Transverse colon (tissue), 4 donors: ENCODE measurements at places on chromosomes 12 and 14. TPM values are rescaled to one million over a fixed set of nuclear protein-coding genes. Genes with fewer than 3 reads are reported as not detected.
A peak's percentile ranks its signal among the peaks of the same experiment; 100 is the strongest.

GRCh38 chr12:113299619-113300237, 35.2 kb downstream of the SLC8B1 start:
- no peaks in the 10 kb centered on the region for H3K27me3 ChIP-seq
- H3K36me3 ChIP-seq, result no peaks in the 10 kb centered on the region
- DNase-seq, result peak; percentile 30
- H3K4me3 ChIP-seq, result no peak overlapping the region
- peak overlapping the region; percentile 45 for H3K27ac ChIP-seq
- H3K4me1 ChIP-seq, result no peaks in the 10 kb centered on the region

- H3K4me3 ChIP-seq, result no peak overlapping the region
- no peak overlapping the region for H3K27ac ChIP-seq
- no peaks in the 10 kb centered on the region for H3K4me1 ChIP-seq
- H3K27me3 ChIP-seq, result no peaks in the 10 kb centered on the region
- DNase-seq, result no peak
- no peaks in the 10 kb centered on the region for H3K36me3 ChIP-seq
Measured at GRCh38 chr12:17235996-17236395, 630.0 kb upstream of the LMO3 start.

DNA sequence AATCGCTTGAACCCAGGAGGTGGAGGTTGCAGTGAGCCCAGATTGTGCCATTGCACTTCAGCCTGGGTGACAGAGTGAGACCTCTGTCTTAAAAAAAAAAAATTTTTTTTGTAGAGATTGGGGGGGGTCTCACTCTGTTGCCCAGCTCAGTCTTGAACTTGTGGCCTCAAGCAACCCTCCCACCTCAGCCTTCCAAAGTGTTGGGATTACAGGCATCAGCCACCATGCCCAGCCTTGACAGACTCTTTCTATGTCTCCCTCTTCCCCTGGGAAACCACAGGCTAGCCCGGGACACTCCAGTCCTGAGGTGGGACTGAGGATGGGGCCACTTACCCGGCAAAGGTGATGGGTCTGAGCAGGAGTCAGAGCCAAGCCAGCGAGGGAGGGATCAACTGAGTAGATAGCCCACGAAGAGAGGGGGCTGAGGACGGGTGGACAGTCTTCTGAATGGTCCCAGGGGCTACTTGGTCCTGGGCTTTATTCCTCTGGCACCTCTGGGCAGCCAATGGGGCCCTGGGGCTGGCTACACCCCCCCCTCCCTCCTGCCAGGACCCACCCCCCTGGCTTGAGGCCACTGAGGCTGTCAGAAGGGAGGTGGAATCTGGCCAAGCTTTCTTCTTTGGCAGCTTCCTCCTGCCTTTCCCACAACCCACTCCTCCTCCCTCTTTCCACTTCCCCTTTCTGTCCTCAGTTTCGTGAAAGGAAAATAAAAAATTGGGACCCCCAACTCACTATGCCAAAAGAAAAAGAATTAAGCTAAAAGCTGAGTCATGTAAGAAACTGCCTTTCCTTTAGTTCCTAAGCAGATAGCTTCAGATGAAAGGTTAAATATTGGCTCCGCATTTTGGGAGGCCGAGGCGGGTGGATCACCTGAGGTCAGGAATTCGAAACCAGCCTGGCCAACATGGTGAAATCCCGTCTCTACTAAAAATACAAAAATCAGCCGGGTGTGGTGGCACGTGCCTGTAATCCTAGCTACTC, at the start of gene SDS:
Gene SDS (minus strand): TSS at position 453 of the 981 bp plus-strand sequence. CDS start 4,179 bp downstream, outside the sequence.
- no peak within 1 kb of the TSS for H3K27ac ChIP-seq
- no peaks in the 10 kb centered on the region for H3K36me3 ChIP-seq
- peak; percentile 45 for DNase-seq
- H3K27me3 ChIP-seq, result peaks cover 5% of the 10 kb centered on the region

GRCh38 chr14:84298663-84299195, 1231.2 kb upstream of the FLRT2 start:
- no peak for DNase-seq
- H3K36me3 ChIP-seq, result no peaks in the 10 kb centered on the region
- no peak overlapping the region for H3K27ac ChIP-seq
- no peaks in the 10 kb centered on the region for H3K4me1 ChIP-seq
- H3K4me3 ChIP-seq, result no peak overlapping the region

Gene DCAF4
- total RNA-seq, result 28.7 TPM

GRCh38 chr12:45973526-45973925, 16.8 kb downstream of the SCAF11 start:
- no peaks in the 10 kb centered on the region for H3K27me3 ChIP-seq
- no peak for DNase-seq
- H3K27ac ChIP-seq, result no peak overlapping the region
- H3K36me3 ChIP-seq, result no peaks in the 10 kb centered on the region

DNA sequence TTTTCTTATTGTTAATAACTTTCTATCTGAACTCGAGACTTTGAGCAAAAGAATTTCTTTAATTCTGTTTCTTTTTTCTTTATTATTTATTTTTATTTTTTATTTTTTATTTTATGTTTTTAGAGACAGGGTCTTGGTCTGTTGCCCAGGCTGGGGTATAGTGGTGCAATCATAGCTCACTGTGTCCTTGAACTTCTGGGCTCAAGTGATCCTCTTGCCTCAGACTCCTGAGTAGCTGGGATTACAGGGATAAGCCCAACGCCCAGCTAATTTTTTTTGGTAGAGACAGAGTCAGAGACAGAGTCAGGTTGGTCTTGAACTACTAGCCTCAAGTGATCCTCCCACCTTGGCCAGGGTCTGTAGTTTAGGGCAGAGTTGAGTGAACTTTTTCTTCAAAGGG, 18.5 kb downstream of the METAP2 start:
- H3K36me3 ChIP-seq, result no peaks in the 10 kb centered on the region
- H3K4me3 ChIP-seq, result no peak overlapping the region
- H3K27me3 ChIP-seq, result no peaks in the 10 kb centered on the region
- H3K4me1 ChIP-seq, result no peaks in the 10 kb centered on the region

GRCh38 chr12:88067301-88067700, 38.1 kb upstream of the C12orf50 start:
- no peak overlapping the region for H3K4me3 ChIP-seq
- H3K4me1 ChIP-seq, result no peaks in the 10 kb centered on the region
- H3K27ac ChIP-seq, result no peak overlapping the region
- H3K27me3 ChIP-seq, result no peaks in the 10 kb centered on the region

- no peaks in the 10 kb centered on the region for H3K27me3 ChIP-seq
- peaks cover 9% of the 10 kb centered on the region for H3K4me1 ChIP-seq
- H3K4me3 ChIP-seq, result no peak overlapping the region
- no peak overlapping the region for H3K27ac ChIP-seq
Measured at GRCh38 chr12:68638171-68638570, 27.5 kb downstream of the RAP1B start.

- no peaks in the 10 kb centered on the region for H3K4me1 ChIP-seq
- H3K27ac ChIP-seq, result no peak overlapping the region
- no peak for DNase-seq
- H3K4me3 ChIP-seq, result no peak overlapping the region
Measured at GRCh38 chr14:99718031-99718810, 34.1 kb downstream of the CYP46A1 start.

Gene PIWIL1
- not detected for total RNA-seq

Gene SLC25A21
- 11.1 TPM for total RNA-seq

Gene SLC38A4
- total RNA-seq, result 2.2 TPM

DNA sequence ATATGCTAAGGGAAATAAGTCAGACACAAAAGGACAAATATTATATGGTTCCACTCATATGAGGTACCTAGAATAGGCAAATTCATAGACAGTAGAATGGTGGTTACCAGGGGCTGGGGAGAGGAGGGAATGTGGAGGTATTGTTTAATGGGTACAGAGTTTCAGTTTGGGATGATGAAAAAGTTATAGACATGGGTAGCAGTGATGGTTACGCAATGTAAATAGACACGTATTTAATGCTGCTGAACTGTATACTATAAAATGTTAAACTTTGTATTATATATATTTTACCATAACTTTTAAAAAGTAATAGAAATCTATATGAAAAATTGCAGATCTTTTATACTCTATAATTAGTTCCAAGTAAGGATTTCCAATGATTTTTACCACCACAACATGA, 71.2 kb downstream of the CDK17 start:
- no peaks in the 10 kb centered on the region for H3K4me1 ChIP-seq
- no peak overlapping the region for H3K27ac ChIP-seq
- no peaks in the 10 kb centered on the region for H3K36me3 ChIP-seq
- H3K27me3 ChIP-seq, result no peaks in the 10 kb centered on the region
- no peak for DNase-seq

DNA sequence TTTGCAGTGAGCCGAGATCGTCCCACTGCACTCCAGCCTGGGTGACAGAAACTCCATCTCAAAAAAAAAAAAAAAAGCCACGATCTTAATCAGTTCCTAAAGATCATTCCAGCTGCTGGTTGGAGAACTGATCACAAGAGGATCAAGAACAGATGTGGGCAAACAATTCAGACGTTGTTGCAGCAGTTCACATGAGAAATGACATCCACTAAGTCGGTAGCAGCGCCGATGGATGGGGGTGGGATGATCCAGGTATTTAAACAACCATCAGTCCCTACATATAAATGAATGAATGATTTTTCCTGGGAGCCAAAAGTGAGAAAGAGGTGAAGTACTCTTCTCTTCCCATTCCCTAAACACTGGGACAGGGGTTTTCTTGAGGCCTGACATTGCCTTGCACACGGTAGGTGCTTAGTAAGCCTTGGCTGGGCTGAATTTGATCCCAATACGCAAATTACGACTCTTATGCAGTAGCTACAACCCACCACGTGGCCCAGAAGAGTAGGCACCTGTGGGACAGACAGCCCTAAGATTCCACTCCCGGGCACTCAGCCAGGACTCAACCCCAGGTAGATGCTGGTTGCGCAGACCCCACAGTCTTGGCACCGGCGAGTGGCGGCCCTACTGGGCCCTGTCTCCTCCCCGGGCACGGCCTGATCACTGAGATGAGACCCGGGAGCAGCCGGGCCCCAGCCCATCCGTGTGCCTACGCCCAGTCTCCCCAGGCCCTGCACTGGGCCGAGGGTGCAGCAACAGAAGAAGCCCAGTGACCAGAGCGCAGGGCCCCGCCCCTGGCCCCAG, 565 bp downstream of the SPRYD3 start:
- peak overlapping the region; percentile 56 for H3K4me3 ChIP-seq
- H3K36me3 ChIP-seq, result no peaks in the 10 kb centered on the region
- H3K27me3 ChIP-seq, result no peaks in the 10 kb centered on the region
- peak overlapping the region; percentile 88 for H3K27ac ChIP-seq

DNA sequence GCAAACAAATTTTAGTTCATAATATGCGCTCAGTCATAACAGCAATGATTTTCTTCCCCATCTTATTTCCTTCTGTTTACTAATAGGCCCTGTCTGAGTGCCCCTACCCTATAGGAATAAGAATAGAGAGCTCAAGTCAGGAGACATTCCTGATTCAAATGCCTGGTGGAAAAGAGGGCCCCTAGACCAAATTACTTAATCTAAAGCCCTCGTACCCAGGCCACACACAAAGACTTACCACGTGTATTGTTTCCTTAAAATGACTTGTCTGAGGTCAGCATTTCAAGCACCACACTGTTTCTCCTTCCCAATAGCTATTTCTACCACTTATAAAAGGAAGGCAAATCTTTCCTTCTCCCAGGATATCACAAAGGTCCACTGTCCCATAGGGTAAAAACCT, 314.9 kb upstream of the TMTC1 start:
- DNase-seq, result no peak
- no peaks in the 10 kb centered on the region for H3K4me1 ChIP-seq
- no peak overlapping the region for H3K27ac ChIP-seq
- H3K4me3 ChIP-seq, result no peak overlapping the region

DNA sequence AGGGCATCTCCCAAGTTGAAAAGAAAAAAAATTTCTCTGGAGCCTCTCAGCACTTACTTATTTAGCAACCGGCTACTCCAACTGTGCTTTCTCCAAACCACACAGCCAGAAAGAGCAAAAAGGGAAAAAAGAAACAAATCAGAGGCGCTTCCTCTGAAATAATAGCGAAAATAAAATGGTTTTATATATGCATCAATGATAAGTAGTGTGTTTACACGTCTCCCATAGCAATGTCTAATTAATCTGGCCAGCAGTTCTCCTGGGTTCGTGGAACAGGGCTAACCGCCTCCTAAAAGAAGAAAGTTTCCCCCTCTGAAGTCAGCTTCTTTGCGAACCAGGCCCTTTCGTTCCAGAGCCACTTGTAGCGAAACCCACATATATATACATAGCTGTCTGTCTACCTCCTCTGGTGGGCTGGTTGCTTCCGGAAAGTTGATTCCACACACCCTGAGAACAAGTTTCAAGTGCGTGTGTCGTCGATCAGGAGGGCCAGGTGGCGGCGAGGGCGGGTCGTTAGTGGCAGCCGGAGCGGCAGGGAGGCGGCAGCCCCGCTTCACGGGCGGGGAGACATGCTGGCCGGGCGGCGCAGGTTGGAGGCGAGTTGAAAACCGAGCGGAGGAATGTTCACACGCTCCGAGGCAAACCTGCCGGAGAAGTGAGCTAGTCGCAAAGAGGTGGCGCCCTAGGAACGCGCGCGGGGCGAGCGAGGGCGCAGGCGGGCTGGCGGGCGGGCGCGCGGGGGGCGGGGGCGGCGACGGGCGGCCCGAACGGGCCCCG, 2.7 kb downstream of the PTHLH start:
- no peaks in the 10 kb centered on the region for H3K4me1 ChIP-seq
- DNase-seq, result peak; percentile 37
- no peaks in the 10 kb centered on the region for H3K36me3 ChIP-seq
- peak overlapping the region; percentile 32 for H3K27ac ChIP-seq
- H3K27me3 ChIP-seq, result peaks cover 99% of the 10 kb centered on the region
- peak overlapping the region; percentile 12 for H3K4me3 ChIP-seq

DNA sequence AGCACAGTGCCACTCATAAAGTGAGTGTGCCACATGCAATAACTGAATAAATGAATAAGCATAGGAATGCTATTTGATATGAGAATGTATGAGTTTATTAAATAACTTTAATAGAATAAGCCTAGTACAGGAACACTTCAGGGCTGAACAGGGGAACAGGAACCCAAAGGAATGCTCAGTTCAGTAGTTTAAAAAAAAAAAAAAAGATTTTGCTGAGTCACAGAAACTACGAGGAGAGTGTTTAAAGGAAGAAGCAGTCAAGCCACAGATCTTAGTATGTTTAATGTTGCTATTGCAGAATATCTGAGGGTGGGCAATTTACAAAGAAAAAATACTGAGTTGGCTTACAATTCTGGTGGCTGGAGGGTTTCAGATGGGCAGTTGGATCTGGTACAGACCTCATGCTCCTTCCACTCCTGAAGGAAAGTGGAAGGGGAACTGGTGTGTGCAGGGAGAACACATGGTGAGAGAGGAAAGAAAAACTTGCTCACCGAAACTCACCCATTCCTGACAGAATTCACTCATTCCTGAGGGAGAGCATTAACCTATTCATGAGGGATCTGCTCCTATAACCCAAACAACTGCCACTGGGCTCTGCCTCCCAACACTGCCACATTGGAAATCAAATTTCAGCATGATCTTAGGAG, 880.3 kb upstream of the MGAT4C start:
- DNase-seq, result no peak
- no peaks in the 10 kb centered on the region for H3K4me1 ChIP-seq

DNA sequence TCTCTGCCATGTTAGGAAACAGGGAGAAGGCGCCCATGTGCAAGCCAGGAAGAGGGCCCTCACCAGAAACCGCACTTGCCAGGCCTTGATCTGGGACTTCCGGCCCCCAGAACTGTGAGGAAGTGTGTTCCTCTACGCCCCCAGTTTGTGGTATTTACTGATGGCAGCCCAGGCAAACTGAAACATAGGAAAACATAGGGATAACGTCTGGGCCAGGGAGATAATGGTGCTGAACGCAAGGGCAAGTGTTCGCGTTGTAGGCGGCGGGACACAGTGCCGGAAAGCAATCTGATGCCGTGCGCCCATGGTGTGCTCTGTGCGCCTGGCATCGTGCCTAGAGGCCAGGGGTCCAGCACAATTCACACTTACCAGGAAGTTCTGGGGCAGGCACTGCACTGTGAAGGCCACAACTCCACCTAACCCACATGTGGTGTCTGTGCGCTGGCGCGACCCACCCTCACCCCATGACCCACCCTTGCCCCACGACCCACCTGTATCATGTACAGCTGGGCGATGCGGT, 53.6 kb downstream of the ARL6IP4 start:
- no peak for DNase-seq
- no peaks in the 10 kb centered on the region for H3K4me1 ChIP-seq
- no peak overlapping the region for H3K4me3 ChIP-seq
- H3K27ac ChIP-seq, result no peak overlapping the region
- H3K36me3 ChIP-seq, result no peaks in the 10 kb centered on the region
